ENCODE measurements at places on chromosomes 13 and 19. TPM values are rescaled to one million over a fixed set of nuclear protein-coding genes. Genes with fewer than 3 reads are reported as not detected.

DNA sequence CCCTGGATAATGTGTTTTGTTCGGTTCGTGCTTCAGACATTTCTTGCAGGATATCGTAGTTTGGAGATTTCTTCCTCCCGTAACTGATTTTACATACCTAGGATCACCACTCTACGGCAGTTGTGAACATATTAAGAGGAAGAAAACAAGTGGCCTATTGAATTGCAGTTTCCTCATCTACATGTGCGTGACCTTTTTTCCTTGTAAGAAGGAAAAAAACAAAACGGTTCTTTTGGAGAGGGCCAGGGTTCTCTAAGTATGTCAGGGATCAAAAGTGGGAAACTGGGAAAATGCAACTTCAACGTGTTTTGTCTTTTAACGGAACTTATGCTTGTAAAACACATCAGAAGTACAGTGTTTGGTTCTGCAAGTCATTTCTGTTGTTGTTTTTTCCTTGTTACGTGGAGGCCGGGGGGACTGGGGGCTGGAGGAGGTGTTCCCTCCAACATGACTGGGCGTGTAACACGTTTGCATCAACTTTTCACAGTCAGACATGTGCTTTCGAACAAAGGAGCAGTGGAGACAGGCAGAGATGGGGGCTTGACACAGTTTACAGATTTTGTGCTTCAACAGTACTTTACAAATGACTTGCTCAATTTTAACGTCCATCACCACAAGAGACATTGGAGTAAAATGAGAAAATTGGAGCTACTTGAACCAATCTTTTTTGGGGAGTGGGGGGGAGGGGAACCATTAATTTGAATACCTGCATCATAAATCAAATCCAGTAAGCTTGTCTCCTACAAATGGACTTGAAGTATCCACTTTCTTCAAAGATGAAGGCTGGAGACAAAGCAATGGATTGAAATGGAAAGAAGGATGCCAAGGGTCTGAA, 3.8 kb downstream of the ZC3H4 start:
- no peak for DNase-seq

- DNase-seq, result no peak
Observed at GRCh38 chr19:43380008-43380407, 26.5 kb downstream of the CD177 start.

DNA sequence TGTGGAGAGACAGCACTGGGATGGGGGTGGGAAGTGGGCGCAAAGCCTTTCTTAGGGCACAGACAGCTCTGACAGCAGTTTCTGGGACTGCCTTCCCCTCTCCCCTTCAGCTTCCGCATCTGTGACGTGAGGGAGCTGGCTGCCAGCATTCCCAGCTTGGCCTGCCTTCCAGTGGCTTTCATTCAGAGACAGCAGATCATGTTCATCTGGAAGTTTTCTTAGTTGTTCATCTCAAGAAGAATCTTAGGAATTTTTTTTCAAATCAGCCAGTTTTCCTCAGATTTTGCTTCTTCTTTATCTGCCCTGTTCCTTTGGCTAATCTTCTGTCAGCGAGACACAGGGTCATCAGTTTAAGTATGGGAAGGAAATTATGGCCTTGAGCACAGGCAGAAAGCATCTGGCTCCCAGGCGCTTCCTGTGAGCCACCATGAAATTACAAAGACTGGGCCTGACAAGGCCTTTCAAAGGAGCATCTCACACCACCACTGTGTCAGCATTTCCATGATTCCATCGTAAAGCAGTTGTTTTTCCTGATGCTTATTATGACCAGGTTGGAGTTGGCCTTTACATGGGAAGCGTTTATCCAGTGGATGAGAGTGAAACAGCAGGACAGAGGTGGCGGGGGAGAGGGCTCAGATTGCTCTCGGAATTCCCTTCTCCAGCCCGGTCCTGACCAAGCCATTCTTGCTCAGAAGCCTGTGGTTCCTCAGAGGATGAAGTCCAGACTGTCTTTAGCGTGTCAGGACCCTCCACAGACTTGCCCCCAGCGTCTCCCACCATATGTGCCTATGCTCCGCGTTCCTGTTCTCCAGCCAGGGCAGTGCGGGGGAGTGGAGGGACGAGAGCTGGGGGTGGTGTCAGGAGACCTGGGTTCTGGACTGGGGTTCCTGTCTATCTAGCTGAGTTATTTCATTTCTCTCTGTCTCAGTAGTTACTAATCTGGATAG, 43.6 kb downstream of the ARHGAP35 start:
- DNase-seq, result no peak

DNA sequence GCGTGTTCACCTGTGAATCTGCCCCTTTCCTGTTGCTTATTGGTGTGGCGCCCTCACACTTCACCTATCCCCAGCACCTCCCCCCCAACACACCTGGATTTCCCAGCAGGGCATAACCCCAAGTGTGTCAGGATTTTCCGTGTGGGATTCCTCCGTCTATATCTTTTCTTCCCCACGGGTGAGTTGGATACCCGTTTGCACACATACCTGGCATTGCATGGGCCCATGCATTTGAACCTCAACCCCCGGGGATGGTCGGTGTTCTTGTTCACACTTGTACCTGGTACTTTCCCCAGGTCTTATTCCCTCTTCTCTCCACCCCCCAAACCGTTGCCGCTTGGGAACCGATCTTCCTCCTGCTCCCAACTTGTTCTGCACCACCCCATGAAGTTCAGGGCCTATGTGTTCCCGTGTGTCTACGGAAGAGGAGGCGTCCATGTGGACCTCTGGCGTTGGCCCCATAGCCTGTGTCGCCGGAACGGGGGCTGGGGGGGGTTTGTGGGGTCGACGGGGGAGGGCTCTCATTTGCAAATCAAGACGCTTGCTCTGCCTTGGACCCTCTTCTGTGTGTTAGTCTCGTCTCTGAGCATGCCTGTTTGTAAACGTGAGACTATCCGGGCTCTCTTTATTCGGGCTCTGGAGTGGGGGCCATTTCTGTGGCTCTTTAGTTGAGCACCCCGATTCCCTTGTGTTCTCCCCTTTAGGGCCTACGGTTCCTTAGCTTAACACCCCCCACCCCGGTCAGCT, 1.7 kb downstream of the PRR12 start:
- peak; percentile 12 for DNase-seq

- no peak for DNase-seq
Observed at GRCh38 chr19:1397838-1398237, 3.5 kb downstream of the GAMT start.

The CLEC17A gene
- total RNA-seq, result not detected

The CRTC1 gene
- 12.8 TPM for total RNA-seq

The ZNF440 gene
- total RNA-seq, result 5.7 TPM

The KLK10 gene
- total RNA-seq, result 0.66 TPM

The ZNF616 gene
- 9.1 TPM for total RNA-seq

Measured in cardiac muscle cell (in vitro differentiated cells and primary cell).